ENCODE measurements at places on chromosomes 3 and 15. TPM values are rescaled to one million over a fixed set of nuclear protein-coding genes. Genes with fewer than 3 reads are reported as not detected.

DNA sequence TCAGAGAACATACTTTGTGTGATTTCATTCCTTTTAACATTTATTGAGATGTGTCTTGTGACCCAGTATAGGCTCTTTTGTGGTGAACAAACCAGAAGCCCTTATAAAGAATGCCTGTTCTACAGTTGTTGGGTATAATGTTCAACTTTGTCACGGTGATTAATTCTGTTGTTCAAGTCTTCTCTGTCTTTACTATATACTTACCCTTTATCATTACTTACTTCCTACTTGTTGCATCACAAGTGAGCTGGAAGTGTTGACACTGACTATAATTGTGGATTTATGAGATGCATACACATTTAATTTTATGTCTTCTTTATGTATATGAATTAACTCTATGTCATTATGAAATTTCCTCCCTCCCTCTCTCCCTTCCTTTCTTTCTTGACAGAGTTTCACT is 59.7 kb upstream of the TBL1XR1 start:
- no peak overlapping the region for H3K27ac ChIP-seq
- H3K4me3 ChIP-seq, result no peak overlapping the region
- no peak for DNase-seq
- H3K36me3 ChIP-seq, result no peaks in the 10 kb centered on the region
- H3K27me3 ChIP-seq, result no peaks in the 10 kb centered on the region

- H3K27me3 ChIP-seq, result no peaks in the 10 kb centered on the region
- no peak overlapping the region for H3K4me3 ChIP-seq
- H3K36me3 ChIP-seq, result no peaks in the 10 kb centered on the region
- no peak for DNase-seq
- no peak overlapping the region for H3K27ac ChIP-seq
These were observed 544.4 kb downstream of the DIPK2A start for GRCh38 chr3:144516026-144516425.

DNA sequence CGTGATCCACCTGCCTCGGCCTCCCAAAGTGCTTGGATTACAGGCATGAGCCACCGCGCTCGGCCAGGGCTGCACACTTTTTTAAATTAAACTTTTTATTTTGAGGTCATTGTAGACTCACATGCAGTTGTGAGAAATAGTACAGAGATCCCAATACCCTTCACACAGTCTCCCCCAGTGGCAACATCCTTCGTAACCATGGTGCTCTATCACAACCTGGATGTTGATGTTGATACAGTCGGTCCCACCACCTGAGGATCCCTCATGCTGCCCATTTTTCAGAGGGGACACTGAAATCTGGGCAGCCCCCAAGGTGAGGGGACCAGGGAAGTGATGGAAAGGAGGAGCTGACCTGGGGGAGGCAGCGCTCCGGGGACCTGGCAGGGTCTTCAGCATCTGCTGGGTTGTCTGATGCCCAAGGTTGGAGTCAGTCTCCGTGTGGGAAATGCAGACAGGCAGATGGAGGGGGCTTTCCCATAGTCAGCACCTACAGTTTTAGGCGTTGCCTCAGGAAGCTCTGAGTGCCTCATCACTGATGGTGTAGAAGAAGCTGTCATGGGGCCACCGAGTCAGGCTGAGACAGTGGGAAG is 17.1 kb downstream of the FAH start:
- H3K36me3 ChIP-seq, result peaks cover 15% of the 10 kb centered on the region
- no peak for DNase-seq
- no peak overlapping the region for H3K4me3 ChIP-seq
- H3K27ac ChIP-seq, result no peak overlapping the region

DNA sequence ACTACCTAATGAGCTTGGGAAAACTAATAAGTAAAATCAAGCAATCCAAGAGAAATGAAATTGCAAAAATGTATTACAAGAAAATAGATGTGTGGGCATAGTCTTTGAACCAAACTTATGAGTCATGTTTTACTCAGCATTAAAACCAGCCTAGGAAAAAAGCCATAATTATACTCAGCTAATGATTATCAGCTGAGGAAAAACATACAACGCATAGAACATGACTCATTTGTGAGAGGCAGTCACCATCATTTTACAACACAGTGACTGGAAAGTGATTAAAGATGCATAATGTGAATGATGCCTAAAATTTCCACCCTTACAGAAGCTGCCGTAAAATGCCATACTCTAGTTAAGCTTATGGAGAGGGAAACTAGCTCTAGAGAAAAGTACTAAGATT is 238.0 kb upstream of the EOMES start:
- H3K27ac ChIP-seq, result no peak overlapping the region
- no peaks in the 10 kb centered on the region for H3K36me3 ChIP-seq
- H3K4me1 ChIP-seq, result no peaks in the 10 kb centered on the region
- no peak for DNase-seq

DNA sequence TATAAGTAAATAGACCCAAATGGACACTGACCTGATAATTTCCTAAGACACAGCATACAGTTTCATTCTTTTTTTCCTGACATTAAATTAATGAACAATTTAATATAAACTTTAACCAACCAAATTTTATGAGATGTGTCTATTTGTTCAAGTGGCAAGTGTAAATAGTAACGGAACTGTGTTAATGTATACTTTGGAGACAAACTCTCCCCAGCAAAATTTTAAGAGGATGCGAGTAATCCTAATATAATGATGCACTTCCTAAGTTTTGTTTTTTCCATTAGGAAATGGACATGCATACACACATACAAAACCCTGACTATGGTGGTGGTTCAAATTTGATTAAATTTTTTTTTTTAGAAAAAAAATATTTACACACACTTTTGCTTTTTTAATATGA is 38.5 kb upstream of the MYH15 start:
- no peaks in the 10 kb centered on the region for H3K36me3 ChIP-seq
- H3K27me3 ChIP-seq, result no peaks in the 10 kb centered on the region

- no peaks in the 10 kb centered on the region for H3K27me3 ChIP-seq
- no peaks in the 10 kb centered on the region for H3K4me1 ChIP-seq
- no peak overlapping the region for H3K27ac ChIP-seq
These were observed 312.6 kb upstream of the LMCD1 start for GRCh38 chr3:8189051-8189450.

DNA sequence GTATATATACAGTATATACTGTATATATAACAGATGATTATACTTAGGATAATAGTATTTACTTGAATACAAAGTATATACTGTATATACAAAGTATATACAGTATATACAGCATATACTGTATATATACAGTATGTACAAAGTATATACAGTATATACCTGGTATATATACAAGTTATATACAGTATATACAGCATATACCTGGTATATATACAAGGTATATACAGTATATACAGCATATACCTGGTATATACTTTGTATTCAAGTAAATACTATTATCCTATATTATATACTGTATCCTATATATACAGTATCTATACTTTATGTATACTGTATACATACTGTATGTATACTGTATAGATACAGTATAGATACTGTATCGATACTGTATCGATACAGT is 14.6 kb upstream of the CPOX start:
- DNase-seq, result no peak
- no peaks in the 10 kb centered on the region for H3K27me3 ChIP-seq
- H3K27ac ChIP-seq, result no peak overlapping the region

GRCh38 chr15:63407612-63408011 is 26.0 kb upstream of the CA12 start:
- no peak overlapping the region for H3K4me3 ChIP-seq
- H3K4me1 ChIP-seq, result no peaks in the 10 kb centered on the region
- no peaks in the 10 kb centered on the region for H3K27me3 ChIP-seq

DNA sequence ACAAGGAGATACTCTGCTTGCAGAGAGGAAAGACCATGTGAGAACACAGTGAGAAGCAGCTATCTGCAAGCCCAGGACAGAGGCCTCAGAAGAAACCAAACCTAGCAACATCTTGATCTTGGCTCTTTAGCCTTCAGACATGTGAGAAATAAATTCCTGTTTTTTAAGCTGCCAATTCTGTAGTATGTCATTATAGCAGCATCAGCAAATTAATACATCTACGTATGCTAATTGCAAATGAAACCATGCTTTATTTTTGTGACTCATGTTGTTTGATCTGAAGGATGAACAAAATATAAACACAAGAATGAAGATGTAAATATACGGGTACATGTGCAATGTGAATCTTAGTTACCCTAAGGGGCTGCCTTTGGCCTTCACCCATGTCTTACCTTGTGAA is 714.4 kb upstream of the ARPP21 start:
- no peak overlapping the region for H3K4me3 ChIP-seq
- H3K27me3 ChIP-seq, result no peaks in the 10 kb centered on the region
- H3K27ac ChIP-seq, result no peak overlapping the region
- no peak for DNase-seq
- no peaks in the 10 kb centered on the region for H3K36me3 ChIP-seq

DNA sequence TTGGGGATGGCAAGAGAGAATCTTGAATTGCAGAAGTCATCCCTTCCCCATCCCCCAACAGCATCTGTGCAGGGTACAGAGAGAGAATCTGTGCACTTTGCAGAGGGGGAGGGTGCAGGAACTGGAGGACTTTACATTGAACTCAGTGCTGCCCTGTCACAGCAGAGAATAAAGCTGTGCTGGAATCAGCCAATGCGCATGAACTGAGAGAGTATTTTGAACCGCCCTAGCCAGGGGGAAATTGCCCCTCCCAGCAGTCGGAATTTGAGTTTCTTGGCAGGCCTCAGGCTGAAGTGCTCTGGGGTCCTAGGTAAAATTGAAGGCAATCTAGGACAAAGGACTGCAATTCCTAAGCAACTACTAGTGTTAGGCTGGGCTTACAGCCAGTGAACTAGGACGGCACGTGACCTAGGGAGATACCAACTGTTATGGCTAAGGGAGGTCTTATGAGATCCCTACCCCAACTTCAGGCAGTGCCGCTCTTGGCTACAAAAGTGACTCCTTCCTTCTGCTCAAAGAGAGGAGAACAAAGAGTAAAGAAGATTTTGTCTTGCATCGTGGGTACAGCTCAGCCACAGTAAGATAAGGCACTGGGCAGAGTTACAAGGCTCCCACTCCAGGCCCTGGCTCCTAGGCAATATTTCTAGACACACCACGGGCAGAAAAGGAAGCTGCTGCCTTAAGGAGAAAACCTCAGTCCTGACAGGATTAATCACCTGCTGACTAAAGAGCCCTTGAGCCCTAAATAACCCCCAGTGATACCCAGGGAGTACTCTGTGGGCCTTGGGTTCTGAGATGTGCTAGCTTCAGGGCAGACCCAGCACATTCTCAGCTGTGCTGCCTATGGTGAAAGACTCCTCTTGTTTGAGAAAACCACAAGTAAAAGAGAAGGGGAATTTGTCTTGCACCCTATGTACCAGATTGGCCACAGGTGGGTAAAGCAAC is 300.5 kb upstream of the ALCAM start:
- DNase-seq, result no peak
- no peaks in the 10 kb centered on the region for H3K27me3 ChIP-seq
- H3K4me1 ChIP-seq, result no peaks in the 10 kb centered on the region
- no peak overlapping the region for H3K4me3 ChIP-seq

The APH1B gene
- total RNA-seq, result 29.9 TPM

The FAM174B gene
- total RNA-seq, result 59.6 TPM

The SLC12A1 gene
- 0.03 TPM for total RNA-seq

The SENP2 gene
- 29.4 TPM for total RNA-seq

The PLSCR5 gene
- total RNA-seq, result not detected

The MUSTN1 gene
- total RNA-seq, result 3.3 TPM

The CCNB2 gene
- 5.1 TPM for total RNA-seq

The ALPK3 gene
- 12.2 TPM for total RNA-seq
